ENCODE measurements at places on chromosomes 6 and 20. TPM values are rescaled to one million over a fixed set of nuclear protein-coding genes. Genes with fewer than 3 reads are reported as not detected.

The CDSN gene
- not detected for total RNA-seq

The PACRG gene
- total RNA-seq = not detected

The CAGE1 gene
- not detected for total RNA-seq

The LTA gene
- 212 TPM for total RNA-seq
